ENCODE measurements at places on chromosomes 2 and 18.

DNA sequence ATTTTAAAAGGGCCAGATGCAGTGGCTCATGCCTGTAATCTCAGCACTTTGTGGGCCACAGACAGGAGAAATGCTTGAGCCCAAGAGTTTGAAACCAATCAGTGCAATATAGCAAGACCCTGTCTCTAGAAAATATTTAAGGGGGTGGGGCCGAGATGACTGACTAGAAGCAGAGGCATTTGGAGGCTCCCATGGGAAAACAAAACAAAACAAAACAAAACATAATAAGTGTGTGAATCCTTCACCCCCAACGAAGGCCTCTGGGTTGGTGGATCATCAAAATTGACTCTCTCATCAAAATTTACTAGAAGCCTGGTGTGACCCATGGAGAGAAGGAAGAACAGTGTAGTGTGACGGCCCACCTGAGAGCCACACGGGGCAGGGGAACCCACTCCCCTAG is 560.9 kb downstream of the LRP1B start:
- DNase-seq, result no peak

- no peak for DNase-seq
Measured at GRCh38 chr2:200705305-200706041, 106.2 kb upstream of the BZW1 start.

- DNase-seq, result no peak
Measured at GRCh38 chr2:101219246-101219645, 33.4 kb upstream of the CNOT11 start.

- DNase-seq, result no peak
Measured at GRCh38 chr2:53777134-53777533, 9.5 kb downstream of the CHAC2 start.

DNA sequence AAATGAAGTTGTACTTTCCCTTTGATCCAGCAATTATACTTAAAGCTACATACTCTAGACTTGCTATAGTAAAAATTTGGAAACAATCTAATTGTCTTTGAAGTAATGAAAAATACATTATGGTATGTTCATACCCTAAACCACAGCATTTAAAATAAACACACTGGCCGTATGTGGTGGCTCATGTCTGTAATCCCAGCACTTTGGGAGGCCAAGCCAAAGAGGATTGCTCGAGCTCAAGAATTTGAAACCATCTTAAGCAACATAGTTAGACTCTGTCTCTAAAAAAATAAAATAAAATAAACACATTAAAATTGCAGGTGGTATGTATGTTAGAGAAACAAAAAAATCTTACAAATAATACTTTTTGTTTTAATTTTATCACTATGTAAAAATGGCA is 208.1 kb upstream of the KLHL14 start:
- DNase-seq, result no peak

DNA sequence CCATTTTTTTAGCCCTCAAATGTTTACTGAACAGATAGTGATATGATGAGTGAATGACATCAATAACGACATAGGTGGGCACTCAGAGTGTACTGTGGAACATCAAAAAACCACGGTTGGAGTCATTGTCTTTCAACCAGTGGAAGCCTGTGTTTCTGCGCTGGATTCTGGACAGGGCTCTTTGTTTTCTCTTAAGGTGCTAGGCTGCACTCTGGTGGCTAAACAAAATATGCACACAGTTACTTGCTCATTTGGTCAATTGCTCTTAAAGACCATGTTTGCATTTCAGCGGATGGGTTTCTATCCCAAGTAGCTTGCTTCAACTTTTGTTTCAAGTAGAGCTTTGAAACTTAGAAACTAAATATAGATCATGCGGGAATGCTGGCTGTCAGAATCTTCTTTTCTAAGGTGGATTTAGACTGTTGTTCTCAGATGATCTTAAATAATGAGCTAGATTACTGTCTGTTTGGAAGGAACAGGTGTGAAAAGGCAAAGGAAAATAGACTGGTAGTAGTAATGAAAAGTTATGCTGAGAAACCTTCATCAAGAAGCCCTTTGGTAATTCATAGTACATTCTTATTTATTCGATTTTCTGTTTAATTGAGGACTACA is 48.5 kb upstream of the LYPD6B start:
- DNase-seq, result peak; percentile 61

DNA sequence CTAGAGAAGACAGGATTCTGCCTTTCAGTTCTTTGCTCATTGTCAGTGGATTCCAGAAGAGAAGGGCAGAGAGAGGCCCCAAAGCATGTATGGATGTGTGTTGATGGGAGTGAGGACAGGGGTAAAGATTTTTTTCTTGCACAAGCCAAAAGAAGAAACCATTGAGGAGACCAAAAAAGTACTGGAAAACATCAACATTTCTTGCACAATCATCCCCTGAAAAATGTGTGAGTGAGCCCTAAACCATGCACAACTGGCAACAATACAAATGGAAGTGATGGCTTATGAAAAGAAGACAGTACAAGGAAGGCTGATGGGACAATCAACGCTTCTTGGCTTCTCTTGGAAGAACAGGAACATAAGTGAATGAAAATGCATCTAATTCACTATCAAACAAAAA is 5.6 kb upstream of the SMAD7 start:
- no peak for DNase-seq

- no peak for DNase-seq
Measured at GRCh38 chr2:185255566-185255965, 483.0 kb upstream of the FSIP2 start.

GRCh38 chr2:33435518-33435917 is 40.9 kb upstream of the RASGRP3 start:
- no peak for DNase-seq

DNA sequence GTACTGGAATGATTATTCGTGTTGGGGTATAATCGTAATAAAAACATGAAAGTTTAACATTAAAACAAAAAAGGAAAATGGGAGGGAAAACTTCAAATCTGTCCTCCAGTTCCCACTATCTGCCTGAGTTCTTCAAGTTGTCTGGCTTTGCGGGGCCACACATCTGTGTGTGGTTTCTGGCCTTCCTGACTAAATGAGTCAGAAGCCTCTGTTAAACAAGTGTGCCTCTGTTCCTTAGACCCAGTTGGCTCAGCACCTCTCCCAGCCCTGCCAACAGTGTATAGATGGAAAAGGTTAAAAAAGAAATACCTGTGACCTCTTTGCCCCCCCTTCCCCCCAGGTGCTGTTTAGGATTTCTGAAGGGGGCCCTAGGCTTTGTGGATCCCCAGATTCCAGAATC is 30.2 kb downstream of the XDH start:
- DNase-seq, result no peak

Data from NCI-H510A treated with DMSO at 0.1 percent for 48 hours (cell line).